ENCODE measurements at places on chromosomes 6 and 20.

DNA sequence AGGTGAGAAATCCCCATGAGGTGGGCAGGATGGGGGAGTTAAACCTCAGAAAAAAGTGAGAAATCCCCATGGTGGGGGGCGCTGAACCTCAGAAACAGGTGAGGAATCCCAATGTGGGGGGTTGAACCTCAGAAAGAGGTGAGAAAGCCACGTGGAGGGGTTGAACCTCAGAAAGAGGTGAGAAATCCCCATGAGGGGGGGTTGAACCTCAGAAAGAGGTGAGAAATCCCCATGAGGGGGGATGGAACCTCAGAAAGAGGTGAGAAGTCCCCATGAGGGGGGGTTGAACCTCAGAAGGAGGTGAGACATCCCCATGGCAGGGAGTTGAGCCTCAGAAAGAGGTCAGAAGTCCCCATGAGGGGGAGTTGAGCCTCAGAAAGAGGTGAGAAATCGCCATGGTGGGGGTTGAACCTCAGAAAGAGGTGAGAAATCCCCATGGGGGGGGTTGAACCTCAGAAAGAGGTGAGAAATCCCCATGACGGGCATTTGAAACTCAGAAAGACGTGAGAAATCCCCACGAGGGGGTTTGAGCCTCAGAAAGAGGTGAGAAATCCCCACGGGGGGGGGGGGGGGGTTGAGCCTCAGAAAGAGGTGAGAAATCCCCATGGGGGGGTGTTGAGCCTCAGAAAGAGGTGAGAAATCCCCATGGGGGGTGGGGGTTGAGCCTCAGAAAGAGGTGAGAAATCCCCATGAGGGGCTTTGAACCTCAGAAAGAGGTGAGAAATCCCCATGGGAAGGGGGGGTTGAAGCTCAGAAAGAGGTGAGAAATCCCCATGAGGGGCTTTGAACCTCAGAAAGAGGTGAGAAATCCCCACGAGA is 14.3 kb upstream of the GOPC start:
- no peak for DNase-seq

DNA sequence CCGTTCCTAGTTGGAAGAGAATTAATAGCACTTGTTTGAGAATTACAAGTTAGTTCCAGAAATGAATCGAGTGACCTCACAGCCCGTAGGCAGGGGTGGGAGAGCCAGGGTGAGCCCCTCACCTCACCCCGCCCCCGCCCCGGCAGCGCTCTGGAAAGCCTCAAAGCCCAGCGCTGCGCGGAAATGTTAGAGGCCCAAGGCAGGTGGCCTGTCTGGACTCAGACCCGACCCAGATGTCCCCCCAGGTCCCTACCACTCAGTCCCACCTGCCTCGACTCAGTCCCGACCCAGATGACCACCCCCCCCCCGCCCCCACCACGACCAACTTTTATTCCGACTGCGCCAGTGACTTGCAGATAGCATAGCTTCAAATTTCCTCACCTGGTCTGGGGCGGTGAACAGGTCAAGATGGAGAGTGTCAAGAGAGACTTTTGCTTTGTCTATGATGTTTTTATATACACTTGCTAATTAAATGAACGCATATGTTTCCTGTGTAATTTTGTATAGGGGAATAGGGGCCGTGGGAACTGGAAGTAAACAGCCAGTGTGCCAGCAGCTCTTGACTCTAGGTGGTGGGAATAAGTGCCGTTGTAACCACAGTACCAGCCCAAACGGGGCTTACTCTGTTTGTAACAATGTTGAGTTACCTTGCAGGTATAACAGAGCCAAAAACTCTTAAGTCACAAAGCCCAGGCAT is 1.2 kb upstream of the PXDC1 start:
- DNase-seq, result no peak

DNA sequence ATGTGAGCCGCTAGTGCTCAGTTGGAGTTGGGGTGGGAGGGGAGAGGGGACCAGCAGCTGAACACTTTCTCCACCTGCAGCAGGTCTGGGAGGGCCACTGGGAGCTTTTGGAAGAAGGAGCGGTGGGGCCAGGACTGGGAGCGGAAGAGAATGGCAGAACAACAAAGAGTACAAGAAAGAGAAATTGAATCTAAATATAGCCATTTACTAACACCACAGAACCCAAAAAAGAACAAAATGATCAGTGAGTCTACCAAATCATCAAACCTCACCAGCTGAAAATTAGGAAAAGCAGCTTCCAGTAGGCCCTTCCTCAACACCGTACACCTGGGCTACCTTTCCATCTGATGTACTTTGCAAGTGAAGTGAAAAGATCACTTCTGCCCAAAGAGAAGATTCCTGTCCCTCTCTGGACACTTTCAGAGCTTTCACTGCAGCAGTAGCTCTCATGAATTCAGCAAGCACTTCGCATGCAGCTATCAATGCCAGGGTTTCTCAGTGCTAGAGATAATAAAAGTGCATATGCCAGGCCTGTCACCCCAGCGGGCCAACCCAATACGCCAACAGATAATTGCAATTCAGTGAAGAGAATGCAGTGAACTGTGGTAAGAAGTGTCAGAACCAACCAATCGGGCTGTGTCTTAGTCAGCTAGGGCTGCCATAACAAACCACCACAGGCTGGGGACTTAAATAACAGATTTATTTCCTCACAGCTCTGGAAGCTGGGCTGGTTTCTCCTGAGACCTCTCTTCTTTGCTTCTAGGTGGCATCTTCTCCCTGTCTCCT is 597 bp downstream of the LY86 start:
- DNase-seq, result no peak

DNA sequence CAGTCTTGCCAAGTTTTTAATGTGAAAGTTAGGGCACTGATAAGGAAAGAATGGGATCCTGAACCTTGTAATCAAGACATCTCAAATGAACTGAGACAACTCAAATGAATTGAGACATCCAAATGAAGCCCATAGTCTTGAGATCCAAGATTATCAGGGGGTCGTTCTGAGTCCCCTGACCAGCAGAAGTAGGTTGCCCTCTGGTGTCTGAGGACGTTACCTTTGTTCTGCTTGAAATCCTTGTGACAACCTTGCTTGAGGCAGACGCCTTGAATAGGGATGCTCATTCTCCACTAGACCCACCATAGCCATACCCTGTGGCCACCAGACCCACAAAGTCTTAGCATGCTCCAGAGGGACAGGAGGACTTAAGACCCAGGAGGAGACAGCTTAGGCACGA is 37.7 kb downstream of the ZBTB9 start:
- DNase-seq, result no peak

- no peak for DNase-seq
These were observed 47.5 kb upstream of the CHRNA4 start for GRCh38 chr20:63408684-63409046.

DNA sequence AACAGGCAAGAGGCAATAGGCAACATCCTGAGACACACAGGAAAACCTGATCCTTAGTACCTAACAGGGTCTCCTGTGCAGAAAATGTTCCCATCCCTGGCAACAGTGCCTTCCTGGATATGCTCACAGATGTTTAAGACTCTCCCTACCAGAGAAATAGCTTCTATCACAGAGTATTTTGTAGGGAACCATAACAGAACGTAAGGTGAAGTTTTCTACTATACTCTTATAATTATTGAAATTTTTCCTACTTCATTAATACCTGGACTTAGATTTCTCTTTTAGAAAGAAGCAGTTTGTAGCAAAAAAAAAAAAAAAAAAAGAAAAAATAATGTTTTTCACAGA is 33.5 kb upstream of the LGSN start:
- DNase-seq, result no peak

DNA sequence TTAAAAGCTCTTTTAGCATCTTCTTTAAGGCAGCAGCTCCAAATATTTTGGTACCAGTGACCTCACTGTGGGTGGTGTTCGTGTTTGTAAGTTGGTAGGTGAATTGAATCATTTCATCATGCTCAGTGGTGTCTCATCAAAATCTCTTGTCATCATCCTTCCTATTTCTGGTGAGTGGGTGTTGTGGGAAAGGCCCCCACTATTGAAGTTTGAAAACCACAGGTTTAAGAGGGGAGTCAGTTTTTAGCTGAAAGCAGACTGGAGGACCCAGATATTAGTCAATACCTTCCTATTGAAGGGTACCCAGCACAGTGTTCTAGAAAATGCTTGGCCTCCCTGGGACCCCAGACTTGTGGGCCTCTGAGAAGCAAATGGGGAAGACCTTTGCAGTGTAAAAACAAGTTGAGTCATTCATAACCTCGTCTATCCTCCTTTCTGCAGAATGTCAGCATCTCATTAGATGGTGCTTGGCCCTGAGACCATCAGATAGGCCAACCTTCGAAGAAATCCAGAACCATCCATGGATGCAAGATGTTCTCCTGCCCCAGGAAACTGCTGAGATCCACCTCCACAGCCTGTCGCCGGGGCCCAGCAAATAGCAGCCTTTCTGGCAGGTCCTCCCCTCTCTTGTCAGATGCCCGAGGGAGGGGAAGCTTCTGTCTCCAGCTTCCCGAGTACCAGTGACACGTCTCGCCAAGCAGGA is 3.7 kb downstream of the PIM1 start:
- no peak for DNase-seq

DNA sequence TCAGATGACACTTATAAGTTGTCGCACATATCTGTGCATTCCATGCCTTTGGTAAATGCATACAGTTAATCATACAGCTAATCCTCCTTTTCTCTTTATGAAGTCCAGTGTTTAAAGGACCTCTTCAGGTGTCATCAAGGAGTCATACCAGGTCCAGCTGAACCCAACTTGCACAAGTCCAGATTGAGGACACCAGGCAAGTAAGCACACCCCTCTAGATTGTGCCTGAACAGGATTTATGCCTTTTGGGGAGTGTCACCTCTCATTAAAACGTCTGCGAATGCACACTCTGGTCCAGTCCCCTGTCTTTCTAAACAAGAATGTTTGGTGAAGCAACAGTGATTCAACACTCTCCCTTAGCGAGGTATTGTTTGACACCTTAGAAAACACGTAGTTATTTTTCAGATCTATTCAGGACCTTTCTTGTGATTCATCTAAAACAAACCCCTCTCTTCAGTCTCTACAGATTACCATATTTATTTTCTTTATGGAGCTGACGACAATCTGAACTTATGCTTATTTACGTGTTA is 48.4 kb downstream of the C6orf15 start:
- no peak for DNase-seq

- DNase-seq, result no peak
These were observed 234.2 kb downstream of the ZNF217 start for GRCh38 chr20:53359425-53359824.

DNA sequence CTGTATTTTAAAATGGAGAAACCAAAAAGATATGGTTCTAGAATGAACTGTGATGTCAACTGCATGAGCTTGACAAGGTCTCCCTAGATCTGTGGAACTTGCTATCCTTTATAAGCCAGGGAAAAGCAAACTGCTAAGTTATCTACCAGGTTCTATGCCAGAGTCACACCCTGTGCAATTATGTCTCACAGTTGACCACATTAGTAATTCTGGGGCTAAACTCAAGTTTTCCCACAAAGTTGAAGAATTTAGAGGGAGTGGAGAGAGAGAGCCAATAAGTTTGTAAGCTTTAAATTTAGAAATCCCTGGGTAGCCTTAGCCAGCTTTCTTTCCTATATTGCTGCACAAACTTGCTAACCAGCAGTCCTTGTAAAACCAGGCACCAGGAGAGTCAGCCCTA is 407.0 kb upstream of the SASH1 start:
- no peak for DNase-seq

DNA sequence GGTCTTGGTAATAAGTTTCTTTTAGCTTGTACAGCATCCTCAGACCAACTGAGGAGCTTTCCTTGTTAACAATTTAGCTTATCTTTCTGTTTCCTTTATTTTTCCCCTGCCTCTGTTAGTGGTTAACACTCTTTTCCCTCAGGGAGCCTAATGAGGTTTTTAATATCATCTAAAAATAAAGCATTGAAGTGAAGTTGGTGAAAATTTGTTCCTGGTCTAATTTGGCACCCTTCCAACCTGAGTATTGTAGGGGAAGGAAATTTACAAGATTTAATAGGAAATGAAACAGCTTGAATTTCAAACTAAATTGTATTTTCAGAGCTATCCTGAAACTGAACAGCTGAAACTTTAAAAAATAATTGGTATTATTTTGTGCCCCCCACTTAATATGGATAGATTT is 28.1 kb upstream of the VAPB start:
- DNase-seq, result no peak

- DNase-seq, result no peak
These were observed 64.8 kb upstream of the POU3F2 start for GRCh38 chr6:98769546-98769945.

DNA sequence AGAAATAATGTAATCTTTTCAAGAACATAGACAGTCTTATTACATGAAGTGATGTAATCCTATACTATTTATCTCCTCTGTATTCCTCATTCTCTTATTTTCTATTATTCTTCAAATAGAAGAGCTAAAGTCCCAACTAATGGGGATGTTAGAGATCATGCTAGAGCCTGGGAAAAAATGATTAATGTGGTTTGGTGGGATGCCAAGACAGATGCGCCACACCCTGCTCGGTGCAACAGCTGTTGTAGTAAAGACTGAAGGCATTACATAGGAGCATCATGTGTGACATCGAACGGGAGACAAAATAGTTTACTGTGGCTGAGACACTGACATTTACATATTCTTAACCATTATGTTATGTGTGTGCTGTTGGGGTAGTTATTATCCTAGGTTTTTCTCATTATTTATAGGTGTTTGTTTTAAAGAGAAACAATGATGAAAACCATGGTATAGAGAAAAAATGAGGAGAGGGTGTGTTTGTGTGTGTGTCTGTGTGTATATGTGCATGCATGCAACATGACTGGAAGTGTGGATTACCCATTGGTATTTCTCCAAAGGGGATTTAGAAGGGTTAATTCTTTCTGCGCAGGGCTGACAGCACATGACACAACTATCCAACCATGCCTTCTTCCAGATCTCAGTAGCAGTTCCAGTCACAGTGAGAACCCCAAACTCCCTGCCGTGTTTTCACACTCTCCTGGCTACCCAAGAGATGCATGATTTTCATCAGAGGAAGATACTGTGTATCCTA is 155.3 kb downstream of the EYA4 start:
- DNase-seq, result no peak

Measured in GF-D8 (cell line).